Fibroblast of upper back skin (primary cell): ENCODE measurements at places on chromosomes 7 and 10.
A peak's percentile ranks its signal among the peaks of the same experiment; 100 is the strongest.

DNA sequence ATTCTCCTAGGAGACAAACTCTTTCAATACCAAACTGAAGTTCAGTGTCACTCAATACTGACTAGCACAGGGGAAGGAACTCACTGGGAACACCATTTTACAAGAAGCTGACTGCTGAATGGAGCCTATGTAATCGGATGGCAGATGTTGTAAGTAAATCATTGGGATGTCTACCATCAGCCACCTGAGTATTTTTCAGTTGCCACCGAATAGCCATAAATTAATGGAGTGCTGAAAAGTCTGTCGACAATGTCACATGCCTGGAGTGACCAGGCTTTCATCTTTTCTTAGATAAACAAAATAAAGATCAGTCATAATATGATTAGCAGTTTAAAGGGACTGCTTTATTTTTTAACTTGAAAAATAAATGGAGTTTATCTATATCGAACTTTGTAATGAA is 145.9 kb upstream of the SEMA3E start:
- DNase-seq: no peak

DNA sequence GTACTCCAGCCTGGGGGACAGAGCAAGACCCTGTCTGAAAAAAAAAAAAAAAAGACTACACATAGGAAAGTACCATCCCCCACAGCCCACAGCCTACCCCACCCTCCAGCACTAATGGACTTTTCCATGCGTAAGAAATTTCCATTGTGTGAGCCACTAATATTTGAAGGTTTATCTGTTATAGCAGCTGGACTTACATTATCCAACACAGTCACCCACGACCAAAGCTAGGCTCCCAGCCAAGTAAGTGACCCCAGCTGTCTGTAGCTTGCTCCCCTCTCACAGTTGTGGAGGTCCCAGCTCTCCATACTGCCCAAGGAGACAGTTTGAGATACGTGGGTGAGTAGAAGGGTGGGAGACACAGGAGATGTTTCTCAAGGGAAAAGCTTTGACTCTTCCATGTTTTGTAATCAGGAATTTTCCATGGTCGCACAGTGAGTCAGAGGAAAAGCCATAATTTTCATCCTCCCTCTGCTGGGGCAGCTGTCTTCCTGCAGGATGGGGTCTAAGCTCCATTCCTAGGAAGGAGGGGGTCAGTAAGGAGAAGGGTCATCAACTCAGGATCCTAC is 57.4 kb downstream of the CAV1 start:
- peak; percentile 67 for DNase-seq

GRCh38 chr7:2519119-2519930 is at the start of gene LFNG:
Gene LFNG (plus strand): TSS chr7:2519774. CDS start chr7:2519862, 88 bp downstream.
- DNase-seq: peak; percentile 91

DNA sequence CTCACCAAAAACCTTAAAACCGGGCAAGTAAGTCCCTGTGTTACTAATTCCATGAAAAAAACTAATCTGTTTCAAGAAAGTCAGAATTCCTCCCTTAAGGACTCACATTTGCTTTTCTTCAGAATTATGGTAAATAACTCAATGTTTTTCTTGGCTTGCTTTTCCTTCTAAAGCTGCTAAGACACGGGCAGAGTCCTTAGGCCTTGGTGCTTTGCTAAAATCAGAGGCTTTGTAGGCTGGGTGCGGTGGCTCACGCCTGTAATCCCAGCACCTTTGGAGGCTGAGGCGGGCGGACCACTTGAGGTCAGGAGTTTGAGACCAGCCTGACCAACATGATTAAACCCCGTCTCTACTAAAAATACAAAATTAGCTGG is 32.0 kb downstream of the GNA12 start:
- DNase-seq: peak; percentile 35

DNA sequence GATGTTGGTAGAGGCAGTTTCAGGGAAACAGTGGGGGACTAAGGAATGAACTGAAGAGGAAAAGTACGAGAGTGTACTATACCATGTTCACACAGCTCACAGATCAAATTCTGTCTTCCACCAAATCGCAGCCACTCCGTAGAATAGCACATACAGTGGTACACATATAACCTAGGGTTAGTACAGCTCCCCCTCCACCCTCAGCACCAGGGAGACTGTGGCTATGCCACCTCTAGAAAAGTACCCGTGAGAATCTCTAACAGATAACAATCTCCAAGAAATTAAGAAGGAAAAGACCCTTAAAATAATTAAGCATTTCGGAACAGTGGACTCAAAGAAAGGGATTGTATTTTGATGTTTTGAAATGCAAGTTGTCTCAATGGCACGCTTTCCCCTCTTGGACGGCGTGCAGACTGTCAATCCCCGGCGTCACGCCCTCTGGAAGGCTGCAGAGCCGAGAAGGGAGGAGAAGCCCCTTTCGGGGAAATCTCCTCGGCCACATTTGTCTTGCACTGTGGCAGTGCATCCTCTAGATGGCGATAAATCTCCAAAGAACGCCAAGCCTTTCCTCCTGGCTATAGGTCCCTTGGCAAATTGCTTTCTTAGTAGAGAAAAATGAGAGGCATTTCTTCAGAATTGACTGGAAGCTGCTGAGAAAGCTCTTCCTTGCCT is 345.0 kb downstream of the REEP3 start:
- peak; percentile 69 for DNase-seq

DNA sequence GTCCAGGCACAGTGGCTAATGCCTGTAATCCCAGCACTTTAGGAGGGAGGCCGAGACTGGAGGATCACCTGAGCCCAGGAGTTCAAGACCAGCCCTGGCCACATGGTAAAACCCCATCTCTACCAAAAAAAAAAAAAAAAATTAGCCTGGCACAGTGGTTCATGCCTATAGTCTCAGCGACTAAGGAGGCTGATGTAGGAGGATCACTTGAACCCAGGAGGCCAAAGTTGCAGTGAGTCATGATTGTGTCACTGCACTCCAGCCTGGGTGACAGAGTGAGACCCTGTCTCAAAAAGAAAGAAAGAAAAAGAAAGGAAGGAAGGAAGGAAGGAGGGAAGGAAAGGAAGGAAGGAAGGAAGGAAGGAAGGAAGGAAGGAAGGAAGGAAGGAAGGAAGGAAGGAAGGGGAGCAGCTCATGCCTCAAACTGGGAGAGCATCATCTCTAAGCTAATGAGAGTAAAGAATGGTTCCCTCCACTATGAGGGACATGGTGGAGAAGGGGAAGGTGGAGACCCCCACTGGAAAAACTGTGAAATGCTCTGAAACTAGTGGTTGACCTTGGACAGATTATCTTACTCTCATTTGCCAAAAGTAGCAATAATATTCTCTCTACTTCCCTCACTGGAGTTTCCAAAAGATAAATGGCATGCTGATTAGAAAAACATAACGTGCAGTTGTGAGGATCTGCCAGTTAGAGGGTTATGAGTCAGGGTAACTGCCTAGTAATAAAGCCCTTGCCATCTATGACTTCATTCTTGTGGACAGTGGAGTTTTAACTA is 16.8 kb downstream of the GIMAP5 start:
- DNase-seq: peak; percentile 6
